ENCODE measurements at places on chromosomes 2 and 18.

DNA sequence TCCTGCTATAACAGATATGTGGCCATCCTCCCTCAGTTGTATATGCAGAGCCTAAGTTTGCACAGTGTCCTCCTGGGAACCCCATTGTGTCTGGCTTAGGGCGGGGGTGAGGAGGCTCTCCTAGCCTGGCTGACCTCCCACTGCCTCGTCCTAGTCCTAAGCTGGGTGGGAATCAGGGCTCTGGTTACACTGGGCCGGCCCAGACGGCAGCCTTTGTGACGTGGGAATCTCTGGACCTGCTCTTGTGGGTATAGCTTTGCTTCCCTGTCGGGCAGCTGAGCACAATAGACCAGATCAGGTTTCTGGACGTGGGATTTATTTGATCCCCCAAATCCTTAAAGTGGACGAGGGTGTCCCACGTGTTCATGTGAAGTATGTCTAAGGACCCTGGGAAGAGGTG is 2.9 kb downstream of the ACKR3 start:
- DNase-seq = no peak

- DNase-seq = no peak
Measured at GRCh38 chr2:188235364-188235763, 56.3 kb upstream of the GULP1 start.

DNA sequence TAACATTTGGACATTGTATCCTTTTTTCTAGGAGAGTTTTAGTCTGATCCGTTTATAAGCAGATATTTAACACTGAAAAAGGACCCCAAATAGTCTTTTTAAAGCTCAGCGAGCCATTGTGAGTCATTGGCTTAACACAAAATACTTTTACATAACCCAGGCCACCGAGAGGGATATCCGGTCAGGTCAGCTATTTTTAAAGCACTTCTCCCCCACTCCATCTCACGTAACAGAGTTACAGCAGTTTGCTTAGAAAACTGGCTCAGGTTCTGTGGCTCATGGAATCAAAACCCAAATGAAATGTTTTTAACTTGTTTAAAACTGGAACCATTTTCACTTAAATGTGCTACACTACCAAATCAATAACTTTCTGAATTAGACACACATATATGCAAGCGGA is 23.9 kb downstream of the COL4A3 start:
- DNase-seq = no peak

GRCh38 chr18:68763083-68763482 is 34.8 kb upstream of the CCDC102B start:
- DNase-seq = no peak

GRCh38 chr2:198347349-198347748 is 543.0 kb downstream of the PLCL1 start:
- DNase-seq = no peak

GRCh38 chr2:118723394-118723793 is 124.1 kb downstream of the EN1 start:
- no peak for DNase-seq

GRCh38 chr2:34474646-34475045 is 875.5 kb upstream of the FAM98A start:
- no peak for DNase-seq

GRCh38 chr2:34305587-34305986 is 706.5 kb upstream of the FAM98A start:
- DNase-seq = no peak

- no peak for DNase-seq
Measured at GRCh38 chr2:2573658-2574293, 242.7 kb upstream of the MYT1L start.

GRCh38 chr2:27916293-27916995 is 25.9 kb downstream of the BABAM2 start:
- no peak for DNase-seq

- DNase-seq = no peak
Measured at GRCh38 chr2:173393186-173393585, 38.5 kb downstream of the CDCA7 start.

DNA sequence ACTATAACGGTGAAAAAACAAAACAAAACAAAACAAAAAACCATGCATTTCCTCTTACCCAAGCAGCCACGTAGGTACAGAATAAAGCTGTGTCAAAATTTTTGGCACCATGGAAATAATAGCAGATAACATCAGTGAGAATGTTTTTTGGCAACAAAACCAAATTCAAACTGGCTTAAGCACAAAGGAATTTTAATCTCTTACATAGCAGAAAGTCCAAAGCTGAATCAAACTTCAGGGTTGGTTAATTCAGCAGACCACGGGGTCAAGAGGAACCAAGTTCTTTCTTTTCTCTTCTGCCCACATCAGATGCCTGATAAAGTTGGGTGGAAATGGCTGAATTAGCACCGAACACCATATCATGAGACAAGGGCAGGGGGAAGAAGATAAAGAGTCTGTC is 129.5 kb downstream of the PAX3 start:
- no peak for DNase-seq

GRCh38 chr2:127185705-127186104 is 34.4 kb downstream of the CYP27C1 start:
- DNase-seq = no peak

- DNase-seq = no peak
Measured at GRCh38 chr2:239371726-239372686, 28.8 kb downstream of the HDAC4 start.

- no peak for DNase-seq
Measured at GRCh38 chr2:204033611-204034495, 97.3 kb downstream of the ICOS start.

GRCh38 chr2:228853151-228853550 is 417.9 kb downstream of the PID1 start:
- no peak for DNase-seq

GRCh38 chr2:119860924-119861323 is 101.2 kb downstream of the PTPN4 start:
- no peak for DNase-seq

DNA sequence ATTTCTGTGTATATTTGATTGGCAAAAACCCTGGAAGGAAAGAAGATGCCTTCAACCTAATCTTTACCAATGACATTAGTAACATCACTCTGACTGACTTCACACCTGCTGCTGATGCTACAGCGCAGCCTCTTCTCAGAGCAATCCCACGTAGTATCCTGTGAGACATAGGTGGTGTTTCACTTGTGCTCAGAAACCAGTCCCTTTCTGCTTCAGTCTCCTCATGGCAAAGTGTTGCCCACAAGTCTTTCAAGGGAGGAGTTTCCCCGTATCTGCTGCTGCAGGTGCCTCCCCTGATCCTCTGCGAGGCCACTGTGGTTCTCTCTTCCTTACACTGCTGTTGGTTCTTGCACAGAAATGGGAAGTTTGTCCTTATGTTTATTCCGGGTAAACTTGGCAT is 433.2 kb upstream of the TNP1 start:
- no peak for DNase-seq

GRCh38 chr18:57959278-57959677 is 84.7 kb upstream of the NEDD4L start:
- DNase-seq = peak; percentile 53

DNA sequence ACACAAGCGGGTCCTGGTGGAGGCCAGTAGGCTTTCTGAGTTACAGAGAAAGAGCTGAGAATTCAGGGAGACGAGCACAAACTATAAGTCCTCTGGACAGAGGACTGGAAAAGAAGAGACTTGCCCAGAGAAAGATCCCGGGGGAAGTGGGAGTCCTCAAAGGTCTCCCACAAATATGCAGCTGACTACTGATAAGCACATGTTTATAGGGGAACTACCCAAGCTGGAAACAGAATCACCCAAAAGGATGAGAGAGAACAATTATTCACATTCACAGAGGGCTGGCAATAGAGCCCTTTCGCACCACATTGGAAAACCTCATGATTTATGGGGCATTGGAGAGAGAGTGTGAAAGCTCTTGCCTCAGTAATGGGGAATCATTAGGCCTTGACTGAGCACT is 337.6 kb downstream of the IRS1 start:
- DNase-seq = no peak
